ENCODE measurements at places on chromosomes 3 and 15.
A peak's percentile ranks its signal among the peaks of the same experiment; 100 is the strongest.

DNA sequence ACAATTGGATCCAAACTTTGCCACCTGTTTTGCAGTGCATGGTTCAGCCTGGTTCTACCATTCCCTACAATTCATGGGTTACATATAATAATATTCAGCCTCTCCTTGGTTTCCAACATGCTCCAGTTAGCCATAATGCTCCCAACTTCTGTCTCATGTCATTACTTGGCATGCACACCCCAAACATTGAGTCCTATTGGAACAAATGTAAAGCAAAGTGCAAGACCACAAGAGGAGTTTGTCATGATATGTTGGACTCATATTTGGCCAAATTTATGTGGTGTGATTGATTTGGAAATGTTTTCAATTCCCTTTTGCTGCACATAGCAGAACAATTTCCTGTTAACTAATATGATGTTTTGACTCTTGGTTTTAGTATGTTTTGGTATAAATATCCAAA lies 50.2 kb downstream of the KCNAB1 start:
- no peak for DNase-seq

DNA sequence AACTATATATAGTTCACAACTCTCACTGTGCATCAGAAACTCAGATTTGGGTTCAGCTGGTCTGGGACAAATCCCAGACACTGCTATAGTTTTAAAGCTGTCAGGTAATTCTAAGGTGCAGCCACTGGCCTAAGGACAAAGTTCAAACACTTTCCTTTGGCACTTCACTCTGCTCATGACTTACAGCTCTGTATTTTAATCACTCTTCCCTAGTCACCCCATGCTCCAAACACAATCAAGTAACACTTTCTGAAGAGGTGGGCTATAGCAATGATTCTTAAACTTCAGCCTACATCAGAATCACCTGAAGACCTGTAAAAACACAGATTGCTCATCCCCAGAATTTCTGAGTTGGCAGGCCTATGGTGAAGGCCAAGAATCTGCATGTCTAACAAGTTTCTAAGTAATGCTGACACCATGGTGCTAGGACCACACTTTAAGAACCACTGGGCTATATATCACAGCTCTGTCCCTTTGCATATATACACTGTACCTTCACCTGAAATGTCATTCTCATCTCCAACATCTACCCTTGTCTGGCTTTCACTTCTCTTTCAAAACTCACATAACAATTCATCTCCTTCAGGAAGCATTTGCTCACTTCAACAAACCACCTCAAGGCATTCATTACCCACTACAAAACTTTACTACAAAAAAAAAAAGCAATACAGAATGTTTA lies 21.4 kb downstream of the STAG1 start:
- no peak for DNase-seq

- peak; percentile 66 for DNase-seq
Measured at GRCh38 chr3:64484289-64484992, 203.4 kb downstream of the ADAMTS9 start.

DNA sequence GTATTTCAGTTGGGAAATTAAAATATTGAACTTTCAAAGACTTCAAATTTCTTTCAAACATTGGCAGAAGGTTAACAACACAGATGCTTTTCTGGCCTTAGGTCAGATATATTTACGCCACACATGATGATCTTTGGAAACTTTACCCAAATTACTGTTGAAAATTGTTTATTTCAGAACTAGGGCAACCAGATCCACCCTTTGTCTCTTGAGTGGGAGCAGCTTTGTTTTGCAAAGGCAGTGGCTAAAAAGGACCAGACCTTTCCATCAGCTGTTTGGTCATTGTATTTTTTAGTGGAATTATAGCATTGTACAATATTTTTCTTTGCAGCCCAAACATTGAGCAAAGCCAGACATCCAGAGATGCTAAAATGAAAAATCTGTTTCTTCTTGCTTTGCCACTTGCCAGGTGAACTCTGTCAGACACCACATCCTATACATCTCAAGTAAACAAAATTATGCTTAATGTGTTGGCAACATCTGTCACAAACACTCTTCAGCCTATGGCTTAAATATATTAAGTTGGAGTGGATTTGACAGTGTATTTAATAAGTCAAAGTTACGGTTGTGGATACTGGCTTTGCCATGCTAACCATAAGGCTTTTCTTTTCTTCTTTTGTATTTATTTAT lies 651.9 kb downstream of the RBMS3 start:
- no peak for DNase-seq

DNA sequence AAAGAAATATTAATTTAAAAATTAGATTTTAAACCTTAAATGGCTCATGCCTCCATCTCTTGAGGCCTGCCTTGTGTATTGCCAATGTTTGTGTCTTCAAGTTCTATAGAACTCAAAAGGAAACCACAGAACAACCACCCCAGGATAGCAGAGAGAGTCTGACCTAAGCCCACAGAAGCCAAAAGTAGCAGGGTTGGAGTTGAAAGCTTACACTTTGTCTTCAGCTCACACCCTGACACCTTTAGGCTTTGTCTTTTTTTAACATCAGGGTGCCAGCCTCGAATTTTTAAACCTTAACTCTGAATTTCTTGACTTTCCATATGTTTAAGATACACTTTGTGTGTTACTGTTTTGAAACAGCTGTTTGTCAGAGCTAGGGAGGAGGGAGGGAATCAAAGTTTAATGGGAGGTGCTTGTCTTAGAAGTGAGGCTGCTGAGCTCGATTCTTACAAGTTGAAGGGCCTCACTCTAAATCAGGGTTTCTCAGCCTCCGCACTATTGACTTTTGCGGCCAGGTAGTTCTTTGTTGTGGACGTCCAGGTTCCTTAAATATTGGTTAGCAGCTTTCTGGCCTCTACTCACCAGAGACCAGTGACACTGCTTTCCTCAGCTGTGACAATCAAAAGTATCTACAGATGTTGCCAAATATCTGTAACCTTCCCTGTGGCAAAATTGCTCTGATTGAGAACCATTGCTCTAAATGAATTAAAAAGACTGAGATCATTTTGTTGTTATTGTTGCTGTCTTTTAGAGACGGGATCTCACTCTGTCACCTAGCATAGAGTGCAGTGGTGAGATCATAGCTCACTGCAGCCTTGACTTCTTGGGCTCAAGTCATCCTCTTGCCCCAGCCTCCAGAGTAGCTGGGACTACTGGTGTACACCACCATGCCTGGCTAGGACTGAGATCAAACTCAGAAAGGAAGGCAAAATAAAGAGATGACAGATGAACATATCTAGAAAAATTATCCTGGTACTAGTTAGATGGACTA lies 139.2 kb upstream of the EOMES start:
- no peak for DNase-seq

DNA sequence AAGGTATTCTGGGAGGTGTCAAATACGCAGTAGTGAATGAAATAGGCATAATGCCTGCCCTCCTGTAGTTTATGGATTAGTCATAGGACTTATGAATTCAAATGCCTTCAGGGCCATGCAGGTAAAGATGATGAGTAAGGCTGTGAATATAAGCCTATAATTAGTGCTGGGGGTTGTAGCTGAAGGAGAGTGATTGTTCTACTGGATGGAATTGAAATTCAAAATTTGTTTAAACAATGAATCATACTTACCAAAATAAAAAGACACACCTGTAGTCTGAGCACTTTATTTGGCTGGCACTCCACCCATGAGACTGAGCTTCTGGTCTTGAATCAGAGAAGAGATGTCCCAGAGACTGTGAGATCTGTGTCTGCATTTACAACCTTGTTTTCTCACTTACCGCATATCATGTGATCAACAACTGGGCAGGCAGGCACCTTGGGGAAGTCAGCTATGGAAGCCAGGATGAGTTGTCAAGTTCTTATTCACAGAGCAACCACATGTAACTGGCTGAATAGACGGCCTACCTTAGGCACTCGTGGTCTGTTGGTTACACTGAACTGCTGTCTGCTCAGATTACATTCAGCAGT lies 291.8 kb downstream of the NAALADL2 start:
- peak; percentile 90 for DNase-seq

GRCh38 chr15:42608110-42608531 lies 32.7 kb downstream of the STARD9 start:
- DNase-seq: no peak
